Activated CD4-positive, alpha-beta memory T cell treated with anti-CD3 and anti-CD28 coated beads, Interleukin-2, amount 10 ng/mL, durations not matched to agents 7 days and 5 days (primary cell): ENCODE measurements at places on chromosomes 1 and 21. TPM values are rescaled to one million over a fixed set of nuclear protein-coding genes. Genes with fewer than 3 reads are reported as not detected.

DNA sequence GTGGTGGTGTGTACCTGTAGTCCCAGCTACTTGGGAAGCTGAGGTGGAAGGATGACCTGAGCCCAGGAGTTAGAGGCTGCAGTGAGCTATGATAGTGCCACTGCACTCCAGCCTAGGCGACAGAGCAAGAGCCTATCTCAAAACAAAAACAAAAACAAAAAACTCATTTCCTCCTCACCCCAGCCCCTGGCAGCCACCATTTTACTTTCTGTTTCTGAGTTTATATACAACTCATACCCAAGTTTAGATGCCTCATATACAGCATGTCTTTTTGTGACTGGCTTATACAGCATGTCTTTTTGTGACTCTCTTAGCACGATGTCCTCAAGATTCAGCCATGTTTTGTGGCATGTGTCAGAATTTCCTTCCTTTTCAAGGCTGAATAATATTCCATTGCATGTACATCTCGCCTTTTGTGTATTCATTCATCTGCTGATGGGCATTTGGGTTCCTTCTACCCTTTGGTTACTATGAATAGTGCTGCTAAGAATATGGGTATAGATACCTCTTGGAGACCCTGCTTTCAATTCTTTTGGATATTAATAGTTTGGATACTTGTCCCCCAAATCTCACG is 14.7 kb downstream of the COA7 start:
- peaks cover 31% of the 10 kb centered on the region for H3K36me3 ChIP-seq
- H3K4me1 ChIP-seq: peaks cover 16% of the 10 kb centered on the region
- no peaks in the 10 kb centered on the region for H3K27me3 ChIP-seq
- no peak for DNase-seq

DNA sequence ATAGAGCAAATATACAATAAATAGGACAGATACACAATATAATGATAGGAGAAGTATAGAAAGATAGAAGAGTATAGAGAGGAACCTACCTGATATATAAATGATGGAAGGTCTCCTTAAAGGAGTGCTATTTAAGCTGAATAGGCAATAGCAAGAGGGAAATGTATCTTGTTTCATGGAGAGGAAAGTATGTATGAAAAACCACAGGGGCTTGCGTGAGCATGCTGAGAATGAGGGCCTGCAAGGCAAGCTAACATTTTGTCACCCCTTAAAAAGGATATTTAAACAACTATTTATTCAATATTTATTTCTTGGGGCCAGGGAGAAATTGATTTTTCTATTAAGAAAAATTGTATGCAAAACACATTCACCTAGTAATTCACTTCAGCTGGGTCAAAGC is 150.9 kb upstream of the ZRANB2 start:
- no peak overlapping the region for H3K4me3 ChIP-seq
- no peaks in the 10 kb centered on the region for H3K36me3 ChIP-seq
- H3K27me3 ChIP-seq: no peaks in the 10 kb centered on the region
- DNase-seq: no peak
- H3K27ac ChIP-seq: no peak overlapping the region

DNA sequence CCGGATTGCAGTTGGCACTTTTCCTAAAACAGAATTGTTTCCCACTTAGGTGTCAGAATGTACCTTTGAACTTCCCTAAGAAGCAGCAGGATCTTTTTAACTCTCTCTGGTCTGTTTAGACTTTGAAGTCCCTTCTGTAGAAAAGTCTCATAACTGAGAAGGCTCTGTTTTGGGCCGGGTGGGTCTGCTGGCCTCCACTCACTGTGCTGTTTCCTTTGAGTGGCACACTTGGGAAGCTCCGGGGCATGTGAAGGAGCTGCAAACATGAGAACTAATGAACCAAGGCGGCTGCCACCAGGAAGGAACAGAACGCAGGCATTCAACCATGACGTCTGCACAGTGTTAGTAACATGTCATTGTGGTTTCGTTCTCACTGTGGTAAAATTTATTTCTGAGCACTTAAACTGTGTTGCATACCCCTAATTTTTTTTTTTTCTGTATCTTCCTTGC is 19.5 kb upstream of the NCMAP start:
- peak overlapping the region; percentile 73 for H3K4me3 ChIP-seq
- DNase-seq: peak; percentile 75
- H3K36me3 ChIP-seq: peaks cover 63% of the 10 kb centered on the region
- H3K4me1 ChIP-seq: peaks cover 74% of the 10 kb centered on the region

The CERS2 gene
- total RNA-seq: 181 TPM

The TMEM269 gene
- not detected for total RNA-seq

The TMEM63A gene
- total RNA-seq: 126 TPM
